CD4-positive, alpha-beta T cell treated with Interleukin-1 beta for 1 hour (primary cell): ENCODE measurements at places on chromosomes 11 and 22.

GRCh38 chr22:46977656-46978343 lies 215.3 kb downstream of the TBC1D22A start:
- no peak for DNase-seq

GRCh38 chr11:1792461-1792860 lies 28.7 kb upstream of the CTSD start:
- DNase-seq, result no peak

DNA sequence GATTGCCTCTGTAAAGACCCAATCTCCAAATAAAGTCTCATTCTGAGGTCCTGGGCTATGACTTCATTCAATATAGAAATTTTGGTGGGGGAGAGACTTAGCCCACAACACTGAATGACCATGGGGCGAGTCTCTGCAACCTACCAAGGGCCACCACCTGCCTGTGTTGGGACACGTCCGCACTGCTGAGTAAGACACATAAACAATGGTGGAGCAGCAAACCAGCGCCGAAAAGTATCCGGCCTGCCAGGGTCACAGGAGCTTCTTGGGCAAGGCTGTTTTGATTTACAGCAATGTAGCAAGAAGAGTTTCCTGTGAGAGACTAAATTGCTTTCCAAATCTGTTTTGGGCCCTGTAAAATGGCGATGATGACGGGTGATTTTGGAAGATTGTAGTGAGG lies 122.3 kb downstream of the SHANK2 start:
- no peak for DNase-seq

- no peak for DNase-seq
These were observed 23.9 kb upstream of the PDGFB start for GRCh38 chr22:39268645-39269044.

DNA sequence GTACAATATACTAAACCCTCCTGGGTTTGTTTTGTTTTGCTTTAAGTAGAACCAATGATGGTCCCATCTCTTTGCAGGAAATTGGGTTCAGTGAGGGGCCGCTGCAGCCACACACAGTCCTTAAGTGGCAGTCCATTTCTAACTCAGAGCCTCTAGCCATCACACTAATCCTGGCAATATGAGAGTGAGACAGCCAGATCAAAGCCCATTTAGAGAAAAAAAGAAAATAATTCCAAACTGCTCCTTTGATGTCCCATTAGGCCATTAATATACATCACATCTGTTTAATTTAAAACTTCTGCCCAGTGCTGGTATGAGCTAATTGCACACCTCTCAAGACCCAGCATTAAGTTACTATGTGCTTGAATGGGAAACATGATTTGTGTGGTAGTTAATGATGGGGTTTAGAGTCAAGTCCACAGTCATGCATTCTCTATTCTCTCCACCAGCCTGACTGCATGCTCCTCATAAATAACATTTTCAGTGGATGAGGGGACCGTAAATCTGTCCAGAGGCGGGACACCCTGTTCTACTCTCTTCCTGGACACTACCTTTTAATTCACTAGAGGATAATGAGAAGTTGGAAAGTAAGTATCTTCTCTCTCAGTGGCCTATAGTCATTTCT lies 53.8 kb upstream of the BIRC3 start:
- no peak for DNase-seq

- DNase-seq, result no peak
These were observed 37.7 kb upstream of the APOBEC3A start for GRCh38 chr22:38919631-38920190.

- DNase-seq, result no peak
These were observed 49.0 kb downstream of the ARHGAP42 start for GRCh38 chr11:100735949-100736675.

DNA sequence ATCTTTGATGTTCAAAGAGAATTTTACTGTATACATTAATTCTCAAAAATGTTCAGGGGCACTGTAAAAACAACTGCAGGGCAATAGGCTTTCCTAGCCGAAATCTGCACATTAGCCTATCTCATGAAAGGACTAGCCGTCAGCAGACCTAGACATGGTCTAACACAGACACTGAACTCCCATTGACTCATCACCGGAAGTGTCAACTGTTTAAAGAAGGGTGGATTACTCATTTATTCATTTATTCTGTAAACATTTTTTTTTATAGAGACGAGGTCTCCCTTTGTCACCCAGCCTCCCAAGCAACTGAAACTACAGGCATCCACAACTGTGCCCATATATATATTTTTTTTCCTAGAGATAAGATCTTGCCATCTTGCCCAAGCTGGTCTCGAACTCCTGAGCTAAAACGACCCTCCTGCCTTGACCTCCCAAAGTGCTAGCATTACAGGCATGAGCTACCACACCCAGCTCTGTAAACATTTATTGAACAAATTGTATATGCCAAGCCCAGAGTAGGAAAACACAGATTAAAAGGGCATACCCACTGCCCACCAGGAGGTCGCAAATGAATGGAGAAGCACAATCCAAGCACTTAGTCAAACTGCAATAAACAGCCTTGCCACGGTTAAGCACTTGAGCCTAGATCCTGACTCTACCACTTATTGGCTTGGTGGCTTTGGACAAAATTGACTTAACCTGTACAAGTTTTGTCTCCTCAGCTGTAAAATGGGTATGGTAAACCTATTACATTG lies 26.6 kb downstream of the RAB30 start:
- DNase-seq, result peak; percentile 33
